ENCODE measurements at places on chromosomes 7 and 10.

GRCh38 chr10:31940839-31941653 is 12.4 kb upstream of the ARHGAP12 start:
- peak; percentile 97 for DNase-seq

- peak; percentile 53 for DNase-seq
Observed at GRCh38 chr10:97534746-97535367, 36.1 kb downstream of the UBTD1 start.

GRCh38 chr10:110597476-110597875 is 30.0 kb downstream of the SMC3 start:
- DNase-seq: no peak

- peak; percentile 45 for DNase-seq
Observed at GRCh38 chr7:128672927-128673517, 930 bp downstream of the GARIN1A start.

GRCh38 chr10:124186956-124187355 is 93.6 kb upstream of the CHST15 start:
- no peak for DNase-seq

- peak; percentile 39 for DNase-seq
Observed at GRCh38 chr7:155590215-155591018, 44.1 kb upstream of the CNPY1 start.

DNA sequence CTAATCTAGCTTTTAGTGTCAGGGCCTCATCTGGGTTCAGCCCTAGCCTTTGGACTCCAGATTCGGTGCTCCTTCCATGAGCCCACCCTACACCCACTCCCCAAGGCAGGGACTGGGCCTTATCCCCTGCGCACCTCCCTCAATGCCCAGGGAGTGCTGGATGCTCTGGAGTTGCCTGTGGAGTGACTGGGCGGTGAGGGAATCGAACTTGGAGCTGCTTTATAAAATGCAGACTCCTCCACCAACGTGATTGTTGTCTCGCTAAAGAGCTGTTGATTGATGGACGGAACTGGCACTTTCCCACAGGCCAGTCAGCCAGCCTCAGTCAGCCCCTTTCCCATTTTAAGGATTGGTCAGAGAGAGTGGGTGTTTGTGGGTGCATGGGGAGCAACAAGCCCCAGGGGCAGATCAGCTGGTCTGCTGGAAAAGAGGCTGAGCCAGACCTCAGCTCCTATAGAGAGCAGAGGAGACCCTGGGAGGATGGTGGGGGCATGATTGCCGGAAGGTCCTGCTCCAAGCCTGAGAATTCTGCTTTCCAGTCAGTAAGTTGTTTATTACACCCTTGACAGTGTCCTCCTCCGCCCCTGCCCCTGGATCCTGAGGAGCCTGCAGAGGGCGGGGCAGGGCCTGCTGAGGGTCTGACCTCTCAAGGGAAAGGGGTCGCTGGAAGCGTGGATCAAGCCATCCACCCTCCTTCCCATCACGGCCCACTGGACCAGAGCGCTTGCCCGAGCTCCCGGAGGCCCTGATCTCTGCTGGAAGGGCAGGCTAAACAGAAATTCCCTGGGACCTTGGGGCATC is 16.7 kb downstream of the UNC5B start:
- no peak for DNase-seq

DNA sequence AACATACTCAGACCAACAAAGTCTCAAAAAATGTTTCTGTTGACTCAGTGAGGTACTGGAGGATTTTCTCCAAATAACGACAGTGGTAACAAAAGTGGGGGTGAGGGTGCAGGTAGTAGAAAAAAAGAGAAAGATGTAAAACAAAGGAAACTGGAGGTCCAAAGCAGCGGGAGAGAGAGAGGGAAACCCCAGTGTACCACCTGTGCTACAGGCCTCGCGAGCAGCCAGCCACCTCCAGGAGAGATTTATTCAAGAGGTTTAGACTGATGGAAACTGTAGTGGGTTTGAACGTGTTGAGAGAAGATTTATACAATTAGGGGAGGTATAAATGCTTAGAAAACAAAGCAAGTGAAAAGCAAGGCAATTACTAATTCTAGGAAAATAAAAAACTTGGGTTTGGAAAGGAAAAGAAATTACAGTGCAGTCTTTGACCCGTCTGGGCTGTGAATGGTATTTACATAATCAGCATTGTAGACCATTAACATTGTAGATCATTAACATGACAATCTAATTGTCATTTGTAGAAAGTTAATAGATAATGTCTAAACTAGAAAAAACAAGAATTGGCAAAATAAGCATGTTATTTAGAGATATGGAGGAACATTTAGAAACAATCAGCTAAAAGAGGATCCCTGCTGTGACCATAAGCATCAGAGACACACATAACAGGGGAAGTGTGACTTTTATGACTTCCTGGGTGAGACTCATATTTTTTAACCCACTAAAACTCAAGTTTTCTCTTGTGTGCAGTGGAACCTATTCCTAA is 180.0 kb downstream of the RELN start:
- DNase-seq: no peak
